ENCODE measurements at places on chromosomes 7 and 10.
A peak's percentile ranks its signal among the peaks of the same experiment; 100 is the strongest.

DNA sequence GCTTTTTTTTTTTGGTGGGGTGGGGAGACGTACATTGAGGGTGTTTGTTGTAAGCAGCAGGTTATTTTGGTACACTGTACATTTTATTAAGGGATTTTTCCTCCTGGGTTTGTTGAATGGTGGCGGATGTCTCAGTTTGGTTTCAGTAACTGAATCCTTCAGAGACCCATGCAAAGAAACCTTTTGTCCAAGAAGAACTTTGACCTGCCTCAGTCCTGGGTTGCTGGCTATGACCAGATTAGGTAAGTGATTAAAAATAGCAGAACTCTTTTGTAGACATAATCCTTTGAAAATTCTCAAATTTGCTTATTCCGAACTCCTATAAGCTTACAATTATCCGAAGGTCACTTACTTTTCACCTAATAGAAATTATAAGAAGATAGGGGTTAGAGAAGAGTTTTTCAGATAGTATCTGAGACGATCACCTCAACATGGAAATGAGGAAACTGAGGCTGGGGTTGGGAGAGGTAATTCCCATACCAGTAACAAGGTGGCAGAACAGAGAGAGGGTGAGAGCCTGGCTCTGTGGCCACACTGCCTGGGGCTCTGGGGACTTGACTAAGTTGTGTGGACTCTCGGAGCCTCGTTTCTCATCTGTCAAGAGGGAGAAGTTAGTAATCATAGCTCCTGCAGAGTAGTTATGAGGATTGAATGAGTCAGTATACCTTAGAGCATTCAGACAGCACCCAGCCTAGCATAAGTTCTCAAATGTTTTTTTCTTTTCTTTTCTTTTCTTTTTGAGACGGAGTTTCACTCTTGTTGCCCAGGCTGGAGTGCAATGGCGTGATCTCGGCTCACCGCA, 87.4 kb downstream of the CCNY start:
- no peak for DNase-seq

GRCh38 chr10:67667035-67667425, 29.0 kb downstream of the CTNNA3 start:
- DNase-seq = no peak

DNA sequence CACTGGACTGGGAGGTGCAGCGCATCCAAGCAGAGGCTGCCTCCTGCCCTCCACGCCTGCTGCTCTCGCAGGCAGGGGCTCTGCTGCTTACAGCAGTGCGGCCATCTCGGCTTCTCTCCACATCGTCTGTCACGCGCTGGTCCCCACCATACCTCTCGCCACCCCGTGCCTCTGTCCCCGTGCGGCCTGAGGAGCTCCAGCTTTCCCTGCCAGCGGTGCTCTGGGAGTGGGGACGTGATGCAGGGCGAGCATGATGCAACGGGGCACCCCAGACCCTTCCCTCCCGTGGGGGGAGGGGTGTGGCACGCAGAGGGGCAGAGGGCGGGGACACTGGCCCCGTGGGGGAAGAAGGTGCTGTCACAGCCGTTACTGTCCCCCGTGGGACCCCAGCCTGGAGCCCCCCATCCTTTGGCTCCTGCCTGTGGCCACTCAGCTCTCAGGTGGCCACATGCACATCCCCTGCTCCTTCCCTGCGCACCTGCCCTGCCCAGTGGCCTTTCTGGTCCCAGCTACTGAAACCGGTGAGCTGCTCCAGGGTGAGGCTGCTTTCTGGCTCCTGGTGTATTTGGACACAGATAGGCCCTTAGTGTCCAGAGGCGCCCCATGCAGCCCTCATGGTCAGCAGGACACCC, 9.0 kb downstream of the GET4 start:
- no peak for DNase-seq

GRCh38 chr10:78062296-78062695, 28.6 kb downstream of the RPS24 start:
- DNase-seq = no peak

DNA sequence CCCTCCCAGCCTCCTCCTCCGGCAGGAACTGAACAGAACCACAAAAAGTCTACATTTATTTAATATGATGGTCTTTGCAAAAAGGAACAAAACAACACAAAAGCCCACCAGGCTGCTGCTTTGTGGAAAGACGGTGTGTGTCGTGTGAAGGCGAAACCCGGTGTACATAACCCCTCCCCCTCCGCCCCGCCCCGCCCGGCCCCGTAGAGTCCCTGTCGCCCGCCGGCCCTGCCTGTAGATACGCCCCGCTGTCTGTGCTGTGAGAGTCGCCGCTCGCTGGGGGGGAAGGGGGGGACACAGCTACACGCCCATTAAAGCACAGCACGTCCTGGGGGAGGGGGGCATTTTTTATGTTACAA, 83.3 kb downstream of the PAX2 start:
- no peak for DNase-seq

DNA sequence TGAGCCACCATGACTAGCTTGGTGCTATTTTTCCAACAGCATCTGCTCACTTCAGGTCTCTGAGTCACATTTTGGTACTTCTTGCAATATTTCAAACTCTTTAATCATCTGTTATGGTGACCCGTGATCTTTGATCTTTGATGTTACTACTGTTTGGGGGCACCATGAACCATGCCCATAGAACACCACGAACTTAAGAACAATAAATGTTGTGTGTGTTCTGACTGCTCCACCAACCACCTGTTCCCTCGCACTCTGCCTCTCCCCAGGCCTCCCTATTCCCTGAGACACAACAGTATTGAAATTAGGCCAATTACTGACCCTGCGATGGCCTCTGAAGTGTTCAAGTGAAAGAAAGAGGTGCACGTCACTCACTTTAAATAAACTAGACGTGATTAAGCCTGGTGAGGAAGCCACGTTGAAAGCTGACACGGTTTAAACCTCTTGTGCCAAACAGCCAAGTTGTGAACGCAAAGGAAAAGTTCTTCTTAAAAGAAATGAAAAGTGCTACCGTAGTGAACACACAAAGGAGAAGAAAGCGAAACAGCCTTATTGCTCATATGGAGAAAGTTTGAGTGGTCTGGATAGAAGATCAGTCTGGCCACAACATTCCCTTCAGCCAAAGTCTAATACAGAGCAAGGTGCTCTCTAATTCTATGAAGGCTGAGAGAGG, 27.2 kb upstream of the ATP6V0A4 start:
- no peak for DNase-seq

DNA sequence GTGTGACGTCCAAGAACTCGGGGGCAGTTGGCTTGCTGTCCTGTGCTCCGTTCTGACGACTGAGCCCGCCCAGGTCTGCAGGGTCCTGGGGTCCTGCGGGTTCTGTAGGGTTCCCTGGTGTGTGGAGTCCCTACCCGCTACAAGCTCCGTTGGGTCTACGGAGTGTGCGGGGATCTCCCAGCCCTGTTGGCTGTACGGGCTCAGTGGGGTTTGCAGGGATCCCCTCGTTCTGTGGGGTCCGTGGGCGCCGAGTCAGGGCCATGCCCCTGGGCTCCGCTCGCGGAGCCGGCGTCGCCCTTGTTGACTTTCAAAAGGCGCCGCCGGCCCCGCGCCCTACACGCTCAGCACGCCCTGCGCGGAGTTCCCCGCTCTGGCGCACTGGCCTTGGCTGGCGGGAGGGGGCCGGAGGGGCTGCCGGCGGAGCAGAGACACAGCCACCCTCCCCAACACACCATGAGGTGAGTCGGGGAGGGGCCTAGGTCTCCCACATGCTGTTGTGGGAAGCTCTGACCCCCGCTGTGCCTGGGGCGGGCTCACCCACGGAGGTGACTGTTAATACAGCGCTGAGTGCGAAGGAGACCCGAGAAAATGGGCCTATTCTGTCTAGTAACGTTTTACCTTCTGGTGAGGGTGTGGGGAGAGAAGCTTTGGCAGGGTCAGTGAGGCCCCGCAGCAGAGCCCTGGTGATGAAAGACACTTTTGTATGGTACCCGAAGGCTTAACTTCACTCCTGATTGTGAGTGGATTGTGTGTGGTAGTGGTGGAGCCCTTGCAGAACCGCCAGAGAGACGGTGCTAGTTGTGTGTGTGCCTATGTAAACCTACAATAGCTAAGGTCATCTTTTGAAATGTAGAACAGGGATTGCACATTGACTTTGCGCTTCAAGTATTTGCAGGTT, 8.1 kb downstream of the TASOR2 start:
- peak; percentile 57 for DNase-seq

GRCh38 chr10:6667679-6668270, 87.7 kb upstream of the PRKCQ start:
- no peak for DNase-seq

GRCh38 chr10:106740-107139, 28.5 kb upstream of the ZMYND11 start:
- DNase-seq = no peak

DNA sequence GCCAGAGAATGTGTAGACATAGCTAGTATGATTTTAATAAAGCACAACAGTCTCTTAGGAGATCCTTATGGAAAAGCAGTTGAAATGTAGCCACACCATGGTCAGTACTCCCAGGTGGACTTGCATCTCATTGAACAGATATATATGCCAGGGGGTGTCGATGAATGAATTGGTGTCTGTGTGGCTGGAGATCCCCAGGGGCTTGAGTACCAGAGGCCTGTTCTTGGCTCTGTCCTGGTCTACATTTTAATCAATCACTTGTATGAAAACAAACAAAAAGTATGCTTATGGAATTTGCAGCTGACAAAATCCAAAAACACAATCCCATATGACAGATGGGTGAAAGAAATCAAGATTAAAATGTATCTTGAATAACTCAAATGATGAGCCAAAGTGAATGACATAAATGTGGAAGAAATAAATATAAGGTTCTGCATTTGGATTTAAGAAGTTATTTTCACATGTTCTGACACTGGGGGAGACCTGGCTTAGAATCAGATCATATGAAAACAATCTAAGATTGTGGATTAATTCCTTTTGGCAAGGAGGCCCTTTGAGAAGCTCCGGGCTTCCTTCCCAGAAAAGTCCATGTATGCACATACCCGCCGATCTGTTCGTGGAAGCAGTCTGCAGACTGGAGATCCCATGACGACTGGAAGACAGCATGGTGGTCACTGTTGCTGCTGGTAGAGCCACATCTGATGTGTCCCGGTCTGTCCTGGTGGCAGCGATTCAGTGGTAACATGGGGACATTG, 15.6 kb downstream of the CLEC2L start:
- DNase-seq = no peak

- DNase-seq = no peak
Measured at GRCh38 chr7:2182461-2182860, 50.3 kb downstream of the MAD1L1 start.

GRCh38 chr7:96789914-96790313, 80.3 kb upstream of the SEM1 start:
- DNase-seq = no peak

- DNase-seq = no peak
Measured at GRCh38 chr7:156669035-156669828, 28.7 kb downstream of the RNF32 start.

DNA sequence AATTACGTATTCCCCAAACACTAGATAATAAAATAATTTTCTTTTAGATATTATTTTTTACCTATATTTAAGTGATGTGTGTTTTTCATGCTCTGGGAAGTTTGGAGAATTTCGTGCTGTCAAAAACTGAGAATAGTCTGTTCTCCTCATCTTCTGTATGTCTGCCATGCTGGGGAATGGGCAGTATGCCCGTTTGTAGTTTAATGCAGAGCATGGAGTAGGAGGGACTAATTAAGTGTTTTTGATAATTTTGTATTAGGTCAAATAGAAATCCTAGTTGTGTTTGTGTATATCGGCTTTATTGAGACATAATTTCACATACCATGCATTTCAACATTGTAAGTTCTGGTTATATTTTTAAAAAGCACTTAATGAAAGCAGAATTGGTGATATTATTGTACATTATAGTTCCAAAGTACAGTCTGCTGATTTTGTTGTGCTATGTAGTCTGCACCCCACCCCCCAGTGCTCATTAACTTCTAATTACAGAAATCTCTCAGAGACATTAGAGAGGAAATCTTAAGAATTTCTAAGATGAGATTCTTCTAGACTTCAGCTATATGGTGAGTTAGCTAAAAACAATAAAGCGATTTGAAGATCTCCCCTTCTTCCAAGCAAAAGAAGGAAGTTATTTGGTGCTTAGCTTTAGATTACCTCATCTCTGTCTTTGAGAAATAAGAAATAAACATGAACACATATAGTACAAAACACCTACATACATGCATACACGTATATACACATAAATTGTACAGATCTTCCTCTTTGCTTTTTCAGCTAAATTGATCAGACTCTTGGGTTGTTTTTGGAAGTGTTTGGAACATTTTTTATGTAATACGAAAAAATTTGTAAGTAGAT, 22.2 kb downstream of the ZRANB1 start:
- DNase-seq = no peak

DNA sequence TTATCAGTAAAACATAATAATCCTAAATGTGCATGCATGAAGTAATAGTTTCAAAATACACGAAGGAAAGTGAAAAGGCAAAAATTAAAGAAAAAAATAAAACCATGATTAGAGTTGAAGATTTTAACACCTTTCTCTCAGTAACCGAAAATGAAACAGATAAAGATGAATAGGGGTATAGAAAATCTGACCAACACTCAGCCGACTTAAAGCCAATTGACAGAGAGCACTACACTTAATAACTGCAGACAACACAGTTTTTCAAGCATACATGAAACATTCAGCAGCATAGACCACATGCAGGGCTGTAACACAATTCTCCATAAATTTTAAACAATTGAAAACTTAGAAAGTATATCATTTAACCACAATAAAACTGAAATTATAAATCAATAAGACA, 76.1 kb downstream of the CUBN start:
- no peak for DNase-seq

- DNase-seq = no peak
Measured at GRCh38 chr10:93849593-93849992, 44.2 kb upstream of the SLC35G1 start.

DNA sequence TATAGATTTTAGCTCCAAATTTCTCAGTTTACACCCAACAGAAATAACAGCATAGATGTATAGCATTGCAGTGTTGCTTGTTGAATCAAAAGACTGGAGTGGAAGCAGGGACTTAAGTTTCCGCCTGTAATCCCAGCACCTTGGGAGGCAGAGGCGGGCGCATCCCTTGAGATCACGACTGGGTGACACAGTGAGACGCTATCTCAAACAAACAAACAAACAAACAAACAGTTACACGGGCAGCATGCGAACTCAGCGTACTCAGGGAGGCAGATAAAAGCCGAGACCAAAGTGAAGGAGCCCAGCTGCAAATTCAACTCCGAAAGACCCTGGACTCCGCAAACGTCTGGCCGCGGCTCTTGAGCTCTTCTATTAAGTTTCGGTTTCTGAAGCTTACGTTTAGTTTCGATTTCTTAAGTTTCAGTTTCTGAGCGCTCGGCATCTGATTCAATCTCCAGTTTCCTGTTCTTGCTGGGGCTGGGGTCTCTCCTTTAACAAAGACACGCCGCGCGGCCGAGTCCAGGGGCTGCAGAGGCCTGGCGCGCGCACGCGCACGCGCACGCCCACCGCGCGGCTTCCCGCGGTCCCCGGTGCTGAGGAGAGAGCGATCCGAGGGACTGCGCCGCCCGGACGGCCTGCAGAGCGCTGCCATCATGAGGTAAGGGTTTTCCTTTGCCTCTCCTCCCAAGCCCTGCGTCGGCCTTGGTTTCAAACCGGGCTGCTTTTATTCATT, at the start of gene IFIT5:
Gene IFIT5 (plus strand): TSS at position 423 of the 733 bp plus-strand sequence. CDS start 231 bp downstream, at position 654.
- DNase-seq = peak; percentile 51

Data from effector memory CD8-positive, alpha-beta T cell (primary cell).